ENCODE measurements at places on chromosomes 5 and 9. TPM values are rescaled to one million over a fixed set of nuclear protein-coding genes. Genes with fewer than 3 reads are reported as not detected.

PCDHB4 gene
- 0.13 TPM for total RNA-seq

MED7 gene
- 11.6 TPM for total RNA-seq

SECISBP2 gene
- 20.7 TPM for total RNA-seq

MEIKIN gene
- total RNA-seq, result not detected

GLRA1 gene
- not detected for total RNA-seq
